ENCODE measurements at places on chromosomes 7 and 10.

- no peak for DNase-seq
Measured at GRCh38 chr10:4051011-4051640, 266.1 kb upstream of the KLF6 start.

DNA sequence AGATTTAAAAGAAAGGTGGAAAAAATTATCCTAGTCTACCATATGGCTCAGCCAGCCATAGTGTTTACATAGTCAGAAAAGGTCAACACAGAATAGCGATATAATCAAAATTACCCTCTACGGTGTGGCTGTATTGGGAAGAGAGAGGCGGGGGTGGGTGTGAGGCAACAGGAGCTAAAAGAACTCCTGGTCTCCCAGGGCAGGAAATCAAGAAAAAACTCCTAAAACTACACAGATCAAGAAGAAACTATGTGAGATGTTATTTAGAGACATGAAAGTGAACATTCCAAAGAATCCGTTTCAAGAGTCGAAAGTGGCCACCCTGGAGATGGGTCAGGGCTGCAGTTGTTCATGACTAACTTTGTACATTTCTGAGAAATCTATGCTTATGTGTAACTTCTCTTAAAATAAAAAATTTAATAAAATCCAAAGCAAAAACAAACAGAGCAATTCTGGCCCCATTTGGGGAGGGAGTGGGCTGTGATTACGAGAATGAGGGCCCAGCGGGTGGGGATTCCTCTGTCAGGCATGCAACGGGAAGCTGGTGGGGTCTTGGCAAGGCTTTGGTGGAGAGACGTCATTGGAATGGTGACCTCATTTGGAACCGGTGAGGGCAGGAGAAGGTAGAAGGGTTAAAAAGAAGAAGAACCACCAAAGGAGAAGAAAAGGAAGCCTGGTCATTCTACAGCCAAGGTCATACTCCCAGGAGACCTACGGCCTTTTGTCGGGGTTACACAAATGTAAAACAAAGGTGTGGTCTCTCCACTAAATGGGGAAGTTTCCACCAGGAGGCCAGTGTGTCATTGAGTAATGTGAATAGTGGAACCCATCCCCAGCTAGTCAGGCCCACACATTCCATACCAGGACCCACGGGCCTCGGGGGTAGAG is 71.2 kb upstream of the DUSP5 start:
- DNase-seq, result no peak

GRCh38 chr10:80068270-80068669 is 10.2 kb upstream of the TMEM254 start:
- DNase-seq, result no peak

- DNase-seq, result no peak
Measured at GRCh38 chr10:122504610-122504950, 43.2 kb downstream of the HTRA1 start.

DNA sequence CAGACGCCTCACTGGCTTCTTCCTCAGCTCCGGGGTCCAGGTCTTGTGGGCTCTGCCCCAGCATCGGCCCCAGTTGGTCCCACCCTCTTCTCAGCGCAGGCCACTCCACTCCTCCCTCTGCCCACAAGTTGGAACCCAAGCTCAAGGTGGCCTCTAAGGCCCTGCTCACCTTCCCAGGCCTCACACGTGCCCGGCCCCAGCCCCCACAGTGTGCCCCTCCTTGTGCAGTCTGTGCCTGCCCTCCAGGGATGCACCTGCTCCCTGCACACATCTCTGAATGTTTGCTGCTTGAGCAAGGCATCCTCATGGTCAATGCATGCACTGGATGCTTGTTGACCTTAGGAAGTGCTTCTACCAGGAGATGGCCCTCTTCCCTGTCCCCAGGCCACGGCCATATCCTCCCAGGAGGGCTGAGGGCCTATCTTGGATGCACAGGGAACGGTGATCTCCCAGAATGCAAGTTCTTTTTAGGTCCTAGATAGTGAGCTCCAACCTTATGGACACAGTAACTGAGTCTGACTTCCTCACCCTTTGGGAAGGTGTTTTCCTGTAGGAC is 7.7 kb upstream of the AEBP1 start:
- no peak for DNase-seq

GRCh38 chr7:151792636-151793035 is 84.3 kb downstream of the PRKAG2 start:
- no peak for DNase-seq

DNA sequence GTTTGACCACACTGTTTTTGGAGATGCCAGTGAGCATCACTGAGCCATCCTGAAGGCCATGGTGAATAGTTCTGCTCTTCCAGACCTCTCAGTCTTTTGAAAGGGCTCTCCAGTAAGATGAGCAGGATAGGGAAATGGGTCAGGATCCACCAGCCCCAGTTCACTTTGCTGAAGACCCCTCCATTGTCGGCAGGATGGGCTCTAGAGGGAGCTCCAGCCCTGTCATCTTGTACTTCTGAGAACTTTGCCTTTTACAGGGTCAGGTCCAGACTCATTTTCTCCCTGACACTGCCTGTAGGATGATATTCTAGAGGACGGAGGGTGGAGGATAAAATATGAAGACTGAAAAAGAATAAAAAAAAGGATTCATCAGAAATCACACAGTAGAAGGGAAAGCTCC is 13.1 kb downstream of the LHFPL3 start:
- DNase-seq, result no peak

GRCh38 chr10:66381045-66381444 is 544.8 kb upstream of the LRRTM3 start:
- DNase-seq, result no peak

GRCh38 chr7:26346611-26347203 is 55.0 kb downstream of the SNX10 start:
- no peak for DNase-seq

DNA sequence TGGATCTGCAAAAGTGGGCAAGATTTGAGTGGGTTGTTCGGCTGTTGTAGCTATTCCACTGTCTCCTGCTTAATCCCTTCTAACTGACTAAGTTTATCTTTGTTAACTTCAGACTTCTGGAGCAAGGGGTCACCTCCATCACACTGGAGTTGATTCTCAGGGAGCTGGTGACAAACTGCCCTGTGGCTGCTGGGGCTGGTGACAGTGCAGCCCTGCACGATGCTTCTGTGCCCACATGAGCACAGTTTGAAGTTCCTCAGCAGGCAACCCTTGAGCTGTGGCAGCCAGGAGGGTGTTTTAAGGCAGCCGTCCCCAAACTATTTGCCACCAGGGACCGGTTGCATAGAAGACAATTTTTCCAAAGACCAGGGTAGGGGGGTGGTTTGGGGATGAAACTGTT is 40.5 kb downstream of the ADRB1 start:
- DNase-seq, result no peak

DNA sequence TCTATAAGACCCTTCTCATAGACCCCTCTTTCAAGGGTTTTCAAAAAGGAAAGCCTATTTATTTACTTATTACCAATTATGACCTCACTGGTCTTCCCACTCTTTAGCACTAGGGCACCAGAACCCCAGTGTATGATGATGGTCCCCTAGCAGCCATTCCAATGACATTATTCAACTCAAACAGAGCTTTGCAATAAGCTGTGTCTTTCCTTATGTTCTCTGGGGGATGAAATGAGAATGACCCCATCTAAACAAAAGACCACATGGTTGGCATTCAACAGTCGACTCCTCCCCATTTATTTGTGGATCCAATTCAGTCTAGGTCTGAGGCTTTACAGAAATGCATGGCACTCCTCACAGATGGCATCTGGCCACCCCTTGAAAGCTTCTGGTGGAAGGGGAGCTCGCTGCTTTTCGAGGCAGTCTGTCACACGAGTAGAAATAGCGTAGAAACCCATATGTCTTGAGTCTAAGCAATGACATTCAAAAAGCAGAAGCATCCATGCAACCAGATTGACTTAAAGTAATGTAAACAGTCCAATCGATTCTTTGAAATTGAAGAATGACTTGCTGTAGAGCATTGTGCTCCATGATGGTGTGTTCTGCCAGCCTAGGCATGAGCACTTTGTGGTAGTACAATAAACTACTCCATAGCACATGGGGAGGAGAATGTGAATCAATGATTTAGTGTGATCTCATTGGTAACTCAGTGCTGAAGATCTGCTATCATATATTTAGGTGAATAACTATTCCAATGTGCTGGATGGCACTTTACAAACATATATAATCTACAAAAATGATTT is 29.8 kb downstream of the NRP1 start:
- DNase-seq, result no peak

DNA sequence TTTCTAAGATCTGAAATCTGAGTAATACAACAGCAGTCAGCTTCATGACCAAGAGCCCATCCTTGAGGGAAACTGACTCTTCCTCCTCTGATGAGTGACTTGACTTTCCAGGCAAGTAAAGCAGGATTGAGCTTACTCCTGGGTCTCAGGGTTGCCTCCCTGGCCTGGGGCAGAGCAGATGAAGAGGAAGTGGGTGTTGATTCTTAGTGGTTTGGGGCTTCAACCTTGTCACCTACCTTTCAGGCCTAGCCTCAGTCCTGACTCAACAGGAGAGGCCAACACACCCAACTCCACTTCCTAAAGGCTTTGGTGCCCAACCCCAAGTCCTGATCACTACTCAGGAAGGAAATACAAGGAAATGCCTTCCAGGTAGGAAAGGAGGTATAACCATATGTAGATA is 54.1 kb downstream of the KCNMA1 start:
- DNase-seq, result no peak

GRCh38 chr7:101680406-101681145 is 51.5 kb upstream of the MYL10 start:
- no peak for DNase-seq

GRCh38 chr7:1229956-1230355 is 2.7 kb upstream of the UNCX start:
- DNase-seq, result no peak
